ENCODE measurements at places on chromosomes 7 and 10.

DNA sequence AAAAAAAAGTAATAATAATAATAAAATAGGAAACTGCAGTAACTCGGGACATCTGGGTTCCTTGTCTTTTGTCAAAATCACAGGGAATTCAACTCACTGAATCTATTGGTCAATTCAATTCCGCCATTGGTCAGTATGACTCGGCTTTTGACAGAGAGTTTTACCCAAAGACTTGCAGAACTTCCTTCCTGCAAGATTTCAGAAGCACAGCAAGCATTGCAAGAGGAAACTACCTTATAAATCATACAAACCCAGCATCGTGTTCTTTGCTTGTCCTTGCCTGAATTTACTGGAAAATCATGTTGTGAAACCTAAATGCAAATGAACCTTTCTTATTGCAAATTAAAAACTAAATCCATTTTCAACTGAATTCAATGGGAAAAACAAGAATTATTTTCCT is 15.5 kb downstream of the KLF6 start:
- no peak for DNase-seq

- DNase-seq = no peak
These were observed 55.5 kb upstream of the CABCOCO1 start for GRCh38 chr10:61606959-61607907.

DNA sequence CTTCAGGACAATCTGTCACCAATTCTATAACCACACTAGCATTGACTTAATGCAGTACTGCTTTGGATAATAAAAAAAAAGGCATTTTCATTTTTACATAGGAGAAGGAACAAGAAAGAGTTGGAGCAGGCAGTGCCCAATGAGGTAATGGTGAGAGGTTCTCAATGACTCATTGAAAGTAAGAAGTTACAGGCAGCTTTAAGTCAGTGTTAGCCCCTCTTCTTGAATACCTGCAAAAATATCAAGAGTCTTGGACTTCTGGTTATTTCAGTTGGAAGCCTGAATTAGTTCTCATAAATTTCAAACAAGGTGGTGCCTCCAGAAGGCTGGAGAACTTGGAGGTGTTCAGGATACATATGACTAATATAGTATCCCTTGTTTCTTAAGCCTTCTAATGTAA is 422.5 kb downstream of the HTR7 start:
- no peak for DNase-seq

GRCh38 chr10:109886037-109886780 is 37.1 kb downstream of the XPNPEP1 start:
- no peak for DNase-seq
